Heart left ventricle (tissue), 16 donors: ENCODE measurements at places on chromosomes 4 and X. TPM values are rescaled to one million over a fixed set of nuclear protein-coding genes. Genes with fewer than 3 reads are reported as not detected.

CXorf49 gene
- not detected for total RNA-seq

DNA sequence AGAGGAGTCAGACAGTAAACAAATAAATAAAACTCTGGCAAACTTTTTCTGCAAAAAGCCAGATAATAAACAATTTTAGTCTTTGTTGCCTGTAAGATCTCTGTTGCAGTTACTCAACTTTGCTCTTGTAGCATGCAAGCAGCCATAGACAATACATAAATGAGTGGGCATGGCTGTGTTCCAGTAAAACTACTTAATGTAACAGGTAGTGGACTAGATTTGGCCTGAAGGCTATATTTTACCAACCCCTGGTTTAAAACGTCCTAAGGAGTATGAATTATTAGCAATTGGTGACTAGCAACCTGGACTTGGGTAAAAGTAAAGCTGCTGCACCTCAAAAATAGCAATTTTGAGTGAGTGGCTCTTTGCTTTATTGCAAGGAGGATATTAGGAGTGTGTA is 30.9 kb downstream of the SLAIN2 start:
- no peaks in the 10 kb centered on the region for H3K27me3 ChIP-seq
- H3K36me3 ChIP-seq, result no peaks in the 10 kb centered on the region
- H3K27ac ChIP-seq, result no peak overlapping the region
- H3K4me1 ChIP-seq, result peaks cover 10% of the 10 kb centered on the region
- H3K4me3 ChIP-seq, result no peak overlapping the region

DNA sequence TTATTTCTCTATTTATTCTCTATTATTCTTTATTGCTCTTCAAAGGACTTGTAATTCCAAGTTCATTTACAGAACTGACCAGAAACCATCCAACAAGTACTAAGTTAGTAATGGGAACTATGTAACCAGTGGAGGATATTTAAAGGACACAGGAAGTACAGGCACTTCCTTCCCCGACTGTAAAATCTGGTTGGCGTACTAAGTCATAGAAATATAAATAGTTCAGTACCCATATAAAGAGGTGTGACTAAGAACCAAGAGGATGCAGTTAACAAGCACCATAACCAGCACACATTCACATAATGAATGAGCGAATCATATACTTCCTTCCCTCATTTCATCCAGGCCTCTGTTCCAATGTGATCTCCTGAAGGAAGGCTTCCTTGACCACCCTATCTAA is 3.6 kb upstream of the EIF4E start:
- no peak overlapping the region for H3K27ac ChIP-seq
- no peak overlapping the region for H3K4me3 ChIP-seq
- H3K36me3 ChIP-seq, result no peaks in the 10 kb centered on the region
- H3K27me3 ChIP-seq, result no peaks in the 10 kb centered on the region
- DNase-seq, result no peak

DNA sequence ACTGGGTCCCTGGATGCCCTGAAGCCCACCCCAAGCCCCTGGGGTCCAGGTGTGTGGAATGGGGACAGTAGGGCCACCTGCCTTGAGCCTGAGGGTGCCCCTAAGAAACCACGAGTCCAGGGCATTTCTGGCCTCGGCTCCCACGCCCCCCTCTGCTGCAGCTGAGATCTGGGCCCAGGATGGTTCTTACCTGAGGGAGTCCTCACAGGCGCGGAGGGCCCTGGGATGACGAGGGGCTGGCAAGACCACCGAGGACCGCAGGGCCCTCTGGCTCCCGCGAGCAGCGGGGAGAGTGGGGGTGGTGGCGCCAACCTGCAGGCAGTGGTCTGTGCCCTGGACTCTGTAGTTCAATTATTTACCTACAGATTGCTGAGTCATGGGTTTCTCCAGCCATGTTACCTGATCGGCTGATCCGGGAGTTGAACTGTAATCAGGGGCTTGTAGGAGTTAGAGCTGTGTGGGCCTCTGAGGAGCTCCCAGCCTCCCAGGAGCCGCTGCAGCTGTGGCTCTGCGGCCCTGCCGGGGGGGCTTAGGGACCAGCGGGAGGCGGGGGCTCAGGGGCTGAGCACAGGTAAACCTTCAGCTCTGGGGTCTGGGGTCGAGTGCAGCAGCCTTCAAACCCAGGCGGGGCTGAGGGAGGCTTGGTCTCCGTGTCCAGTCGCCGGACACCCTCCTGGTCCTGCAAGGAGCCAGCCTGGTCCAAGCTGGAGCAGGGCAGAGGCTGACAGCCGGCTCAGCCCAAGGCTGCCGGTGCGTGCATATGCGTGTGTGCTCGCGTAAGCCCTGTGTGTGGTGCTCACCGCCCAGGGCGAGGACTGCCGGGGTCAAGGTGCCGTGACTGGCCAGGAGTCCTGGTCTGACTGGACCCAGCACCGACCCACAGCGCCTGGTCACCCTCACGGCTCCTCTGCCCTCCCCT is at the start of gene SLC26A1:
TSS of gene SLC26A1 (minus strand) at position 294 of the 919 bp plus-strand sequence. CDS start 1,701 bp downstream, outside the sequence.
- peaks cover 10% of the 10 kb centered on the region for H3K27me3 ChIP-seq
- peaks cover 17% of the 10 kb centered on the region for H3K4me1 ChIP-seq
- peak; percentile 21 for DNase-seq
- H3K27ac ChIP-seq, result no peak within 1 kb of the TSS

- no peaks in the 10 kb centered on the region for H3K4me1 ChIP-seq
- H3K27me3 ChIP-seq, result no peaks in the 10 kb centered on the region
- no peak for DNase-seq
- H3K27ac ChIP-seq, result no peak overlapping the region
Observed at GRCh38 chr4:36332782-36333131, 51.3 kb downstream of the DTHD1 start.

DNA sequence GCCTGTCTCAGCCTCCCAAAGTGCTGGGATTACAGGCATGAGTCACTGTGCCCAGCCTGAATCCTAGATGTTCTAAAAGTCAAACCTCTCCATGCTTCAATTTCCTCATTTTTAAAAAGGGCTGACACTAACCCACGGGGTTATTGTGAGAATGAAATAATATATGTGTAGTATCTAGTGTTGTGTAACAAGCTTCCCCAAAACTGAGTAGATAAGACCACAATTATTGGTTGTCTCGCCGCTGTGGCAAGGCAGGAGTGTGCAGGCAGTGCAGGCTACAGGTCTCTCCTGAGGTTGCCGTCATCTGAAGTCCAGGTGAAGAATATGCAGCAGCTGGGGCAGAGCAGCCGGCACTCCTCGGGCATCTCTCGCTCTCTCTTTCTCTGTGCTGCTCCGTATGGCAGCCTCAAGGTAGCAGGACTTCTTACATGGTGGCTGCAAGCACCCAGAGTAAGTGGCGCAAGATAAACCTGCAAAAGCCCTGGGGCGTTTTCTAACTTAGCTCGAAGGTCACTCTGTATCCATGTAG is 30.9 kb downstream of the RAB33B start:
- no peaks in the 10 kb centered on the region for H3K36me3 ChIP-seq
- no peak overlapping the region for H3K4me3 ChIP-seq
- no peak overlapping the region for H3K27ac ChIP-seq
- no peak for DNase-seq
- no peaks in the 10 kb centered on the region for H3K27me3 ChIP-seq

- H3K36me3 ChIP-seq, result no peaks in the 10 kb centered on the region
- DNase-seq, result no peak
- no peaks in the 10 kb centered on the region for H3K4me1 ChIP-seq
- H3K27ac ChIP-seq, result no peak overlapping the region
Observed at GRCh38 chr4:73583666-73584065, 36.6 kb downstream of the RASSF6 start.

GDPD2 gene
- total RNA-seq, result not detected

BBS7 gene
- total RNA-seq, result 7.8 TPM

DNA sequence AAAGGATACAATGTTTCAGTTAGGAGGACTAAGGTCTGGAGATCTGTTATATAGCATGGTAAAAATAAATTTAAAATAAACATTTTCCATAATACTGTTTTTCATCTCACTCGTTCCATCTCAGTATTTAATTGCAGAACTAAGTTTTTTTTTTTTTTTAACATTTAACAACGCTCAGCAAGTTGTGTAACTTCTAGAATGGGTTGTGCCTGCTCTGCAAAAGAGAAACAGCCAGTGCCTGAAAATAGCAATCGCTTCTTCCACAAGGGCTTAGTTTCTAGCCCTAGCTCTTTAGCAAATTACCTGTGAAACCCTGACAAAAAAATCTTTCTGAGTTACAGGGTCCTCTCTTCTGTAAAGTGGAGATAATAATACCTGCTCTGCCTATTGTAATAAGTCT is 41.9 kb downstream of the CNGA1 start:
- no peaks in the 10 kb centered on the region for H3K27me3 ChIP-seq
- no peaks in the 10 kb centered on the region for H3K36me3 ChIP-seq
- no peak overlapping the region for H3K27ac ChIP-seq
- DNase-seq, result no peak
- H3K4me1 ChIP-seq, result no peaks in the 10 kb centered on the region

EGF gene
- total RNA-seq, result 9.7 TPM

TEX11 gene
- total RNA-seq, result not detected

- H3K36me3 ChIP-seq, result peaks cover 7% of the 10 kb centered on the region
- H3K4me3 ChIP-seq, result no peak overlapping the region
- H3K27me3 ChIP-seq, result no peaks in the 10 kb centered on the region
- DNase-seq, result no peak
- H3K27ac ChIP-seq, result no peak overlapping the region
Observed at GRCh38 chr4:152408514-152409327, 127.2 kb downstream of the FBXW7 start.

IBSP gene
- total RNA-seq, result not detected

SLIT2 gene
- total RNA-seq, result 3.3 TPM

SATL1 gene
- total RNA-seq, result not detected

DNA sequence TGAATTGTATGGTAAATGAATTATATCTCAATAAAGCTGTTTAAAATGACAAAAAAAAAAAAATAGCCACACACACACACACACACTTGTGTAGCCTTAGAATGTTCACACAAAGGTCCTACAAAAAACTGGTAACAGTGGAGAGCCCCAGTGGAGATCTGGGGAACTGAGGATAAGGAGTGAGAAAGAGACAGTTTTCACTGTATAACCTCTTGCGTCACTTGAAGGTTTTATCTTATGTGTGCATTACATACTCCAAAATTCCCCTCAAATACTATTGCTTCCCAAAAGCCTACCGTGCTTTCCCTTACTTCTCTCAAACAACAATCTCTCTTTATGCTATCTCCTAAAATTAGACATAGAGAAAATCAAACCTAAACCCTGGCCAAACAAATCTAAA is 67.8 kb downstream of the SMC1A start:
- DNase-seq, result no peak
- no peaks in the 10 kb centered on the region for H3K4me1 ChIP-seq
- H3K27me3 ChIP-seq, result peaks cover 12% of the 10 kb centered on the region

DNA sequence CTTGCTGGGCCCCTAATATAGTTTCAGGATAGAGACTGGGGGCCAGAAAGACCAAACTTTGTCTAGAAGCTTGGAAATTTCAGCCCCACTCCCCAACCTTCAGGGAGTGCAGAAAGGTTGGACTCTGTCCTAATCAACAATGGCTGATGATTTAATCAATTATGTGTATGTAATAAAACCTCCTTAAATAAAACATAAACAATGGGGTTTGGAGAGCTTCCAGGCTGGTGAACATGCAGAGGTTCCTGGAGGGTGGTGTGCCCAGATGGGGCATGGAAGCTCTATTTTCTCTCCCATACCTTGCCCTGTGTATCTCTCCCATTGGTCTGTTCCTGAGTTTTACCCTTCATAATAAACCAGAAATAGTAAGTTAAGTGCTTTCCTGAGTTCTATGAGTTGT is 174.2 kb downstream of the GC start:
- DNase-seq, result no peak
- H3K36me3 ChIP-seq, result no peaks in the 10 kb centered on the region
- H3K4me3 ChIP-seq, result no peak overlapping the region

F9 gene
- not detected for total RNA-seq

GRCh38 chr4:69493515-69493914 is 2.2 kb downstream of the UGT2B4 start:
- H3K27ac ChIP-seq, result no peak overlapping the region
- no peak overlapping the region for H3K4me3 ChIP-seq
- H3K27me3 ChIP-seq, result no peaks in the 10 kb centered on the region
- H3K36me3 ChIP-seq, result no peaks in the 10 kb centered on the region
- DNase-seq, result no peak

DNA sequence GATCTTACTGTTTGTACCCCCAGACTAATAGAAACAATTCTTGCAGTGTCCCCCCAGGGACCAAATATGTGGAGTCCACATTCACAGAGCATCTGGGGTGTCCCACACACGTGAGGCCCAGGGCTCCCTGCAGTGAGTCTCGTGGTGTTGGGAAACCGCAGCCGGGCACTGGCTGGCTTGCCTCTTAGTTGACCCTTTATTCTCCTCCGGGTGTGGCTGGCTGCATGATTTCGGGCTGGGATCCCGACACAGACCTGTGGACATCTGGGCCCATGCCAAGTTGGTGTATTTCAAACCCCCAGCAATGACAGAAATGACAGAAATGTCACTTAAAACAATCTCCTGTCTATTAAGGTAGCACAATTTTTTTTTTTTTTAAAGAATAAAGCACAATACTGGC is 15.6 kb upstream of the CLDN24 start:
- no peaks in the 10 kb centered on the region for H3K4me1 ChIP-seq
- no peaks in the 10 kb centered on the region for H3K27me3 ChIP-seq
- no peak for DNase-seq
- no peaks in the 10 kb centered on the region for H3K36me3 ChIP-seq

- no peak overlapping the region for H3K27ac ChIP-seq
- no peaks in the 10 kb centered on the region for H3K4me1 ChIP-seq
- no peak for DNase-seq
- no peaks in the 10 kb centered on the region for H3K36me3 ChIP-seq
- no peaks in the 10 kb centered on the region for H3K27me3 ChIP-seq
Observed at GRCh38 chrX:132741689-132742088, 216.7 kb downstream of the HS6ST2 start.

DNA sequence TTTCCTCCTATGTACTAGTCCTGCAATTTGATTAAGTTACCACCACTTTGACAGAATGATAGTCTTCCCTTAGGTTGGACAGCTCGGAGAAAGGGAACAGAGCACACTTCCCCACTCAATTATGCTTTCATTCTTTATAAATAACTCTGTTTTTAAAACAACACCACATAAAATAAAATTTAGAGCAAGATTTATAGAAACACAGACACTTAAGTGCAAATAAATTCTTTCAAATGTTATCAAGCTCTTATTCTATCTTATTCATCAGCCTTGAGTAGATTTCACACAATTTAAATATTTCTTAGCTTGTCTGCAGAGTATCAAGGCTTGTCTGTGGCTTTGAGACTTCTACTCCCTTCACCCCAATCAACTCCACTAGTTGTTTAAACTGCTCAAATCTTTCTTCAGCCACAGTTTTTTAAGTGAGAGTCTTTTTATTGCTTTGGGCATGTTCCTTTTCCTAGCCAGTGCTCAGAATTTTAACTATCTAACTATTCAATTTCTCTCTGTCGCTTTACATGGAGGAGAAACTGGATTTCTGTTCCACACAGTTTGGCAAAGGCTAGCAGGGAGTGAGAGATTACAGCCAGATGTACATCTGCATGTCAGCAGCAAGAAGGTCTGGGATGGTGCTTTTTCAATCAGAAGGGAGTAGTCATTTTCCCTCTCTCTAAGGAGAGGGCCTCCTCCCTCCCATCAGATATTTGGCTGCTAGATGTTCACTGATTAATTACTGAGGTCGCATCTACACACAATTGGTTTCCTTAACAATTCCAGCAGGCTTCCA is 53.1 kb upstream of the PLAC1 start:
- H3K36me3 ChIP-seq, result no peaks in the 10 kb centered on the region
- H3K4me3 ChIP-seq, result no peak overlapping the region
- no peak overlapping the region for H3K27ac ChIP-seq
- no peaks in the 10 kb centered on the region for H3K4me1 ChIP-seq
- H3K27me3 ChIP-seq, result no peaks in the 10 kb centered on the region
